ENCODE measurements at places on chromosomes 4 and X.

DNA sequence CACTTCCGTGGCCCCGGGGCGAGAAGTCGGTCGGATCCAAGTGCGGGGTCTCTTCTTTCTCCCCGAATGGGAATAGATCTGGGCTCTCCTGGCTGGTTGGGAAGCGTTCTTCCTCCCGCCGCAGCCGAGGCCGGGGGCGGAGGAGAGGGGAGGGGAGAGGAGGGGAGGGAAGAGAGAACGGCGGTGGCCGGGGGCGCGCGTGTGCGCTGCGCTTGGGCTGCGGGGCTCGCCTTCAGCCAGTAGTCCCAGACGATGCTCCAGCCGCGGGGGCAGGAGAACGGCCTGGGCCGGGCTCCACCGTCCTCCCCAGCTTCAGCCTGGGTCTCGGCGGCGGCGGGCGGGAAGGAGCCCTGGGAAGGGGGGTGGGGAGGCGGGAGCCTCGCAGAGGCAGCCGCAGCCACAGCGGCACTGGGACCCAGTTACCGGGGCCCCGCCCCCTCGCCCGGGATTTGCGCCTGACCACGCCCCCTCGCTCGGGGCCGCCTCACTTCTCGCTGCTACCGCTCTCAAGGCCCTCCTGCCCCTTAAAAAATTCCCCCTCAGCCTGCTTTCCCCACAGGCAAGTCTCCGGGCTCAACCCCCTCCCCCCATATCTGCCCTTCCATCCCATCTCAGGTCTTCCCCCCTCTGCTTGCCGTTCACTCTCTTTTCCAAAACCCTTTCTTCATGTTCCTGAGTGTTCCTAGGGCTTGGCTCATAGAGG is at the start of gene FGD1:
Gene FGD1 (minus strand): TSS at position 421 of the 703 bp plus-strand sequence. CDS start 802 bp downstream, outside the sequence.
- DNase-seq = no peak

DNA sequence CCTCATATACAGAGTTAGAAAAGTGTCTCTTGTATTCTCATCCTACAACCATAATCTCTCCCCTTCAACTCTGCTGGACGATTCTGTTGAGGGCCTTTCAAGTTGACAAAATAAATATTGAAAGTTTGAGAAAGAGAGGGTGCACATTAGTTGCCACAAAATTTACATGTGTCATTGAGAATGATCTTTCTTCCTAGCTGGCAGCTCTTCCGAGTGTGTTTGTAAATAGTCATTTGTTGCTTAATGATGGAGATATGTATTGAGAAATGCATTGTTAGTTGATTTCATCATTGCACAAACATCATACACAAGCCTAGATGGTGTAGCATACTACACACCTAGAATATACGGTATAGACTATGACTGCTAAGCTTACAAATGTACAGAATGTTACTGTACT is 632.8 kb upstream of the AMOT start:
- DNase-seq = no peak

DNA sequence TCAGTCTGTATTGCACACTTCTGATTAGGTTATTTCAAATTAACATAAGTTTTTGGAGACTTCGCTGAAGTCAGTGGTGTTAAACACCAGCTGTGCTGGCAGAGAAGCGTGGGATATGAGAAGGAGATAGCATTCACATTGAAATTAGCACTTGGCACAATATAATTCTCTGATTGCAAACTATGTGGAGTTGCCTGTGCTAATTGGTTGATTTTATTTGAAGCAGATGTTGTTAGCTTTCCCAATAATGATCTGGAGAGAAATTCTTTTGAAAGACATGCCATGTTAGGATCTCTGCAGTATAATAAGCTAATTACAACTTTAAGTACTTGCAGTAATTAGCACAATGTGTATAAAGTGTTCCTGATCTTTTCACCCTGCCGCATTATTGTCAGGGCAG is 367.4 kb upstream of the ARX start:
- no peak for DNase-seq

GRCh38 chrX:68758671-68759070 is 70.2 kb upstream of the EFNB1 start:
- no peak for DNase-seq

DNA sequence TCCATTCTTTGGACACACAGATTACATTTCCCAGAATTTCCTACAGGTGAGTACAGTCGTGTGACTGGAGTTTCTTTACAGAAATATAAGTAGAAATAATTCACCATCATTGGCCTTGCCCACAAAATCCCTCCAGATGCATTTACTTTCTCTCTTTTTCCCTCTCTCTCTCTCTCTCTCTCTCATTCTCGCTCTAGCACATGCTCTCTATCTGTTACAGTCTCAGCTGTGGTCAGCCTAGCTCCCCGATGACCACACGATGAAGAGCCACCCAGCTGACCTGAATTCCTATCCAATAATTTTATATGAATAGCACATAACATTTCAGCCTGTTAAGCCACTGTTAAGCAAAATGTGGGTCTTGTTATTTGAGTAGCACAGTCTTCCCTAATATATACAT is 507.9 kb downstream of the PCDH7 start:
- DNase-seq = no peak

DNA sequence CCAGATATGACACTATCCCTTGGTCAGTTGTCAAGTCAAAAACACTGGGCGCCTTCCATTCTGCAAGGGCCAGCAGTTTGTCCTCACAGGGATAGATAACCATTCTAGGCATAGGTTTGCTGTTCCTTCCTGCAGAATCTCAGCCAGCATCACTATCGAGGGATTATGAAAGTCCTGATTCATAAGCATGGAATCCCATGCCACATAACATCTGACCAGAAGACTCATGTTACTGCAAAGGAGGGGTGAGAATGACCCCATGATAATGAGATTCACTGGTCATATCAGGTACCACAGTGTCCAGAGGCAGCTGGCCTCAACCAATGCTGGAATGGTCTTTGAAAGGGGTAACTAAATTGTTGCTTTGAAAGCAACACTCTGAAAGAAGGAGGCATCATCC is 84.7 kb downstream of the OTC start:
- no peak for DNase-seq

DNA sequence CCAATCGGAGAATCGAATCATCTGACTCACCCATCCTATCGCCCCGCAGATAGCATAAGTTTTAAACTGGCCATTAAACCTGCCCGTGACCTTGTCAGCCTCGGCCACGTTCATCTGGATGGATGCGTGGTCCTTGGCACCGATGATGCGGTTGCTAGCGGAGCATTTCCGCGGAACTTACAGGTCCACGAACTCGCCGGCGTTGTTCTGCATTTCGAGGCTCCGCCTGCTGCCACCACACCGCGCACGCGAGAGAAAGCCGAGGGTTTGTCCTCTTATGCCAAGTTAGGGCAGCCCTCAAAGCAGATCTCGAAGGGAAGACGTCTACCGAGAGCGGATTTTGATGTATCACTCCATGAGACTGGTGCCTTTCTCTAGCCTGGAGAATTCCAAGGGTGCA is 30.1 kb upstream of the TAPT1 start:
- DNase-seq = no peak

GRCh38 chr4:70925899-70926635 is 23.9 kb downstream of the MOB1B start:
- DNase-seq = no peak

DNA sequence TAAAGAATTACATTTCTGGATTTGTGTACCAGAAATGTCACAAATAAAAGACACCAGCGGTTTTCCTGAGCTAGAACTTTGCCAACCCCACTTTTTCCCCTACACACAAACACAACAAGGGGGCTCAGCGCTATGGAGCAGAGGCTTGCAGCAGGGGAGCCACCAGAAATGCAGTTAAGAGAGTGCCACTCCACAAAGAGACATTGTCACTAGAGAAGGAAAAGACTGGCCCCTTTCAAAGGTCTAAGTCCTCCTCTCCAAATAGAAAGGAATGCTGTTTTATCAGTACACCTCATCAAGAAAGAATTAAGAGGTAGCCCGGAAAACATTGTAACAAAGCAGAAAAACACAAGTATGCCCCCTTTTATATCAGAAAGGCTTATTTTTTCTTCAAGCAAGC is 419.5 kb downstream of the HNRNPD start:
- DNase-seq = no peak

- no peak for DNase-seq
Measured at GRCh38 chrX:133497356-133497755, 82.1 kb upstream of the GPC4 start.

- no peak for DNase-seq
Measured at GRCh38 chr4:144090744-144091143, 49.8 kb downstream of the GYPA start.

- DNase-seq = no peak
Measured at GRCh38 chrX:153818571-153819383, 11.6 kb downstream of the PDZD4 start.

- DNase-seq = no peak
Measured at GRCh38 chr4:2387829-2388228, 30.6 kb downstream of the ZFYVE28 start.

- no peak for DNase-seq
Measured at GRCh38 chr4:24816797-24817196, 21.4 kb downstream of the SOD3 start.

- DNase-seq = no peak
Measured at GRCh38 chr4:30005995-30006394, 714.2 kb upstream of the PCDH7 start.

DNA sequence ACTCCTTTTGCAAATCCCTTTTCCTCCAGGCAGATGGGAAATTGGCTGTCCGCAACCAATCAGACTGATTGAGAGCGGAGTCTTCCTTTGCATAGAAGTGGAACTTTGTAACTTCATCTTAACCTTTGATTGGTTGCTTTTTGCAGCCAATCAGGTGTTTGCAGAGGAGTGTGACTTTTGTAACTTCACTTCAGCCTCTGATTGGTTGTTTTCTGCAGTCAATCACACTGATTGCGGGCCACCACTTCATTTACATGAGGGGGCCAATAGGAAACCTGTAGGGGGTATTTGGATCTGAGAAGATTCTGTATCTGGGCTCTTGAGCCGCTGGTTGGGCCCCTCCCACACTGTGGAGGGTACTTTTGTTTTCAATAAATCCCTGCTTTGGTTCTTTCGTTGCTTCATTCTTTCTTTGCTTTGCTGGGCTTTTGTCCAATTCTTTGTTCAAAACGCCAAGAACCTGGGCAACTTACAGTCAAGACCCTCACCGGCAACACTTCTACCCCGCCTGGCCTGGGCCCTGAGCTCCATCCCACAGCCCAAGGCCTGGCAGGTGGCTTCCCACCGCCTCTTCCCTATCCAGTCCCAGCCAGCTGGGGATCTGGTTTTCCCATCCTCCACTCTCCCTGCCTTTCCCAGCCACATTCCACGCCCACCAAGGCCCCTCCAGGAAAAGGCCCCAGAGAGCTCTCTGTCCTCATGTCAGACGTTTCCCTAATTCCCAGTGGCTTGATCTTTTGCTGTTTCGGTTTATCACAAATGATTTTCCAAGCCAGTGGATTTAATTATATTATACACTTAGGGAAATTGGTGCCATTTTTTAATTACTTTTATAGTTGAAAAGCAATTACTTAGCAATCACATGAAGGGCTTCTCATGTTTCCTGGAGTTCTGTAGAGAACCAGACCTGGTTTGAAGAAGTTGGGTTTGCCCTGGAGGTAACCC is 110.2 kb upstream of the STX18 start:
- no peak for DNase-seq

DNA sequence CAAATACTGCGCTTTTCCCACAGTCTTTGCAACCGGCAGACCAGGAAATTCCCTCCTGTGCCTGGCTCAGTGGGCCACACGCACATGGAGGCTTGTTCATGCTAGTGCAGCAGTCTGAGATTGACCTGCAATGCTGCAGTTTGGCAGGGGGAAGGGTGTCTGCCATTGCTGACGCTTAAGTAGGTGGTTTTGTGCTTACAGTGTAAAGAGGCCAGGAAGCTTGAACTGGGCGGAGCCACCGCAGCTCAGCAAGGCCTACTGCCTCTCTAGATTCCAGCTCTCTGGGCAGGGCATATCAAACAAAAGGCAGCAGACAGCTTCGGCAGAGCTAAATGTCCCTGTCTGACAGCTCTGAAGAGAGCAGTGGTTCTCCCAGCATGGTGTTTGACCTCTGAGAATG is 390.5 kb upstream of the TECRL start:
- DNase-seq = no peak

DNA sequence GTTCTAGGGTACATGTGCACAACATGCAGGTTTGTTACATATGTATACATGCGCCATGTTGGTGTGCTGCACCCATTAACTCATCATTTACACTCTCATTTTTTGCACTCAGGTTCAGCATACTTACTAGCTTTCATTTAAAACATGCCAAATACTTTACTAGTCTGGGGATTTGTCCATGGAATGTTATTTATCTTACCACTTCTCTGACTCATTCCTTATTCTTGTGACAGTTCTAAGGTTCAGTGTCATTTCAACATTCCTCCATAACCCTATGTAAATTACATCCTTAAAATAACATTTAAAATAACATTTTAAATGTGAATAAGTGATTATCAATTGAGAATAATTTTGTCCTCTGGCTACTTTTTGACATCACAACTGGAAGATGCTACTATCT is 19.5 kb upstream of the SYTL5 start:
- no peak for DNase-seq

GRCh38 chrX:54695231-54695630 is 102.8 kb downstream of the ITIH6 start:
- no peak for DNase-seq

DNA sequence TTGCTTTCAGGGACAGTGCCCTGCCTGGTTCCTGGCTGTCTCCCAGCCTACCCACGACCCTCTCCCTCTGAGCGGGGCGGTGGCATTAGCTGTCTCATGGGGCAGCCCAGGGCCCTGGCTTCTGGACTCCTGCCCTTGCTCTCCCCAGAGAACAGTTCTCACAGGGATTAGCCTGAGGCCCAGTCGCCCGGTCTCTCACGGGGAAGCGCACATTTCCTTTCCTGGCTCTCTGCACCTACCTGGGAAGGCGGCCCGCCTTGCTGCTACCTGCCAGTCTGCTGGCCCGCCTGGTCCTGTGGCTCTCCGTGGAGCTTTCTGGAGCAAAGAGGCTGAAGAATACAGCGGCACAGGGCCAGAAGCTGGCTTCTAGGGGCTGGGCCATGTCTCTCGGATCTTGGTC is 128.4 kb downstream of the FHDC1 start:
- no peak for DNase-seq

DNA sequence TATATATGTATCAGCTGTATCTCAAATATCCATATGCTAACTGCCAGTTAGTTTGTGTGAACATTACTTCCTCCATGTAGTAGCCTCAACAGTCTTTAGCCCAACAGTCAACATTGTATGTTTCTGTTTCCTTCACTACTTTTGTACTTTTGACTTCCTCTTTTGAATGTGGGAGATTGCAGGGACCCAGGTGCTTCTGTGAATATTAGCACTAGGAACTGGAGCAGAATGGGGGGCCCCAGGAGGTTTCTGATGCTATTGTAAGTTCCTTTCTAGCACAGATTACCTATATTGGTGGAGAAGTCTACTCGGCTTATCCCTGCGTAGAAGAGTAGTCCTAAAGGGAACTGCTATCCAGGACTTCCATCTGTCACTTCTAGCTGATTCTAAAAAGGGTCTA is 2.3 kb downstream of the PLAC8 start:
- DNase-seq = no peak

- DNase-seq = no peak
Measured at GRCh38 chr4:158201322-158201721, 9.0 kb upstream of the TMEM144 start.

DNA sequence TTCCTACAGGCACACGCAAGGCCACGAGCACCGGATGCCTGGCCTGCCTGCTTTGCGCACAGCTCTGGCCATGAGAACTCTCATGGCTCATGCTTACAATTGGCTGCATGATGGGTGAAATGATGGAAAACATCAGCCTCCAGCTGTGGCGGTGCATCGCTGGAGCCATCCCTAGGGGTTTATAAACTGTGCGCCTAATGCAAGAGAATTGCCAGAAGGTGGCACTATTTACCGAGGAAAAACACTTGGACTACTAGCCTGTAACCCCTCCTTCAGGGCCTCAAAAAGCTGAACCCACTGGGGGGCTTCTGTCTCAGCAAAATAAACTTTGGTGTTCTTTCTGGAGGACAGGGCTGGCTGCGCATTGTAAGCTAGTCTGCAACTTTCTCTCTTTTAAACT is 51.9 kb downstream of the PHKA2 start:
- DNase-seq = no peak
